Brain microvascular endothelial cell (primary cell): ENCODE measurements at places on chromosomes 2 and 18.

DNA sequence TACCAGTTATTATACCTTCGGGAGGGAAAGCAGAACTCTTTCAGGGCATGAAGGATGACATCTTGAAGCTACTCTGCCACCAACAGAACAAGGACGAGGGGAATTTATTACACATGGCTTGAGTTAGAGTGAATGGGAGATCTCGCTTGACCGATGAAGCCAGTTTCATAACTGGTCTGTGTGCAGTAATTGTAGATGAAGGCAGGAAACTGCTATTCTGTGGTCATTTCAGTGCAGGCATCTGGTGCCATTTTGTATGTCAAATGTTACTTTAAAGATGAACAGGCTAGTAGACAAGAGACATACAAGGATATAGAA lies 20.5 kb downstream of the GREB1 start:
- no peak for DNase-seq

DNA sequence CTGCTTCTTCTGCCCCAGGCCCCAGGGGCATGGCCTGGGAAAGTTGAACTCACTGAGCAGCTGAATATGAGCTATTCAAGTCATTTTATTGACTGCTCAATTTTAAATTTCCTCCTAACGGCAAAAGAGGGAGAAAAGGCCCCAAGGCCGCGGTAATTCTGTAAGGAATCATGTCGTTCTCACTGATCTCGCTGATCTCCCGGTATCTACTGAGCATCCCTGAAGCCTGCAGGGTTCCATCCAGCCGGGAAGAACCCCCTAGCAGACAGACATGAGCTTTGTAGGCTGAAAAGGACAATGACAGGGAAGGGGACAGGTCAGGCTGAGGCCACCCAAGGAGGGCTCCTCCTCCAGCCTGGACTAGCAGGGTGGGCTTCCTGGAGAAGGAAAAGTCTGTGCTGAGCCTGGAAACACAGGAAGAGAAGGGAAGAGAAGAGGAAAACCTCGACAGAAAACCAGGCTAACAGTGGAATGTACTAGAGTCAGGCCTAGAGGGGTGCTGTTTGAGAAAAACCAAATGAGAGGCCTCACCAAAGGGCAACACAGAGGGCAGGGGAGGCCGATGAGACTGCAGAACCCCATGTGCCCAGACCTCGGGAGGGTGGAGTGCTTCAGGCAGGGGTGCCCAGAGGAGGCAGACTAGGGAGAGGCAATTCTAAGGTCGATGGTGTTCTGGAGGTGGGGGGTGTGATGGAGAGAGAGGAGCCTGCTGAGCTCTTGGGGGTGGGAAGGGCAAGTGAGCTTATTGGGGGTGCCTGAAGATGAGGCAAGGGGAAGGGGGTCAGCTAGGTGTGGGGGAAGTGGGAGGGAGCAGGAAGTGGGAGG lies 2.9 kb upstream of the NPPC start:
- DNase-seq, result no peak

GRCh38 chr2:172108587-172108930 lies 5.9 kb upstream of the DLX2 start:
- DNase-seq, result no peak

- DNase-seq, result no peak
Observed at GRCh38 chr2:166335284-166335683, 40.5 kb downstream of the SCN9A start.

GRCh38 chr2:240199133-240199870 lies 58.8 kb upstream of the OTOS start:
- DNase-seq, result no peak

- DNase-seq, result no peak
Observed at GRCh38 chr2:227348324-227348723, 23.3 kb downstream of the MFF start.
